Posterior cingulate gyrus (tissue), 11 donors: ENCODE measurements at places on chromosomes 11 and 22.

- no peak for DNase-seq
Observed at GRCh38 chr22:19610518-19611253, 86.5 kb upstream of the CLDN5 start.

GRCh38 chr11:102166175-102167064, 56.2 kb downstream of the YAP1 start:
- no peak for DNase-seq

GRCh38 chr11:69773626-69774353, 1.4 kb downstream of the FGF4 start:
- DNase-seq, result no peak

GRCh38 chr11:114243461-114244372, 52.5 kb upstream of the NNMT start:
- DNase-seq, result no peak

GRCh38 chr22:21691816-21692215, 26.0 kb downstream of the PPIL2 start:
- no peak for DNase-seq
